ENCODE measurements at places on chromosomes 2 and 18. TPM values are rescaled to one million over a fixed set of nuclear protein-coding genes. Genes with fewer than 3 reads are reported as not detected.

GRCh38 chr2:16617282-16618266, 48.1 kb downstream of the CYRIA start:
- DNase-seq, result no peak

DNA sequence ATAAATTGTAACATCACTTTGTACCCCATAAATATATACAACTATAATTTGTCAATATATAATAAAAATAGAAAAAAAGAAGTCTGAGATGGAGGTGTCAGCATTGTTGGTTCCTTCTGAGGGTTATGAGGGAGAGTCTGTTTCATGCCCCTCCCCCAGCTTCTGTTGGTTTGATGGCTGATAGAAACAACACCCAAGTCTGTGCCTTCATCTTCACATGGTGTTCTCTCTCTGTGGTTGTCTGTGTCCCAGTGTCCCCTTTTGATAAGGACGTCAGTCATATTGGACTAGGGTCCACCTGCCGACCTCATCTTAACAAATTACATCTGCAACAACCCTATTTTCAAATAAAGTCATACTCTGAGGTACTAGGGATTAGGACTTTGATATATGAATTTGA, 20.3 kb upstream of the EHBP1 start:
- DNase-seq, result no peak

DNA sequence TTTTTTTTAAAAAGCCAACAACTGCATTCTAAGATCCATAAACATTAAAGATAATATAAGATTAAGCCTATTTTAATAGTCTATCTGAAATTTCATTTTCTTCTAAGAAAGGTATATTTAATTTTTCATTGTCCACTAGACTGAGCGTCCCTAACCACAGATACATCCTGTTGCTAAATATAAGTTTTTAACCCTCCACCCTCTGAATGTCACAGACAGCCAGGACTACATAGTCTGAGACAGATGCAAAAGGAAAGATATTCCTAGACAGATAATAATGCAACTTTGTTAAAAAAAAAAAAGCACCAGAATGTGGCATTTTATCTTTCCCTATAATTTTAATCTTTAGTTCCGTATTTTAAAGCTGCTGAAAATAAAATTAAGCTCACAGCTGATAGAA, 114.6 kb downstream of the ZEB2 start:
- DNase-seq, result no peak

DNA sequence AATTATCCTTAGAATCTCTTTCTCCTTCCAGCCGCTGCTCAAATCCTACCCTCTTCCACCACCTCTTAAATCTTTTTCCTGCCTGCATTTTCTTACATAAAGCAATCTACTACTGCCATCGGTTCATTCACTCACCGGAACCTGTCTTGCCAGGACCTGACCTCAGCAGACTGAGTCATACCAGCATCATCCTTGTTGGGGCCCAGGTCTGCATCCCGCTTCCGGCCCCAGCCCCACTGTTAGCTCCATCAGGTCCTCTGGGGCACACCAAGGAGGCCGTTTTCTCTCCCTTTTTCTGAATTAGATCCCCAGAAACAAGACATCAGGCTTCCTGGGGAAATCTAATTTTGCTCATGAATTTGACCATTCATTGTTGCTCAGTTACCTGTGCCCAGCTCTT, 42.7 kb upstream of the TGFA start:
- no peak for DNase-seq

FNDC4 gene
- total RNA-seq, result not detected

Data from activated B cell treated with CpG ODN at 0.5 μM for 24 hours (primary cell).